ENCODE measurements at places on chromosomes 1 and 21. TPM values are rescaled to one million over a fixed set of nuclear protein-coding genes. Genes with fewer than 3 reads are reported as not detected.
A peak's percentile ranks its signal among the peaks of the same experiment; 100 is the strongest.

DNA sequence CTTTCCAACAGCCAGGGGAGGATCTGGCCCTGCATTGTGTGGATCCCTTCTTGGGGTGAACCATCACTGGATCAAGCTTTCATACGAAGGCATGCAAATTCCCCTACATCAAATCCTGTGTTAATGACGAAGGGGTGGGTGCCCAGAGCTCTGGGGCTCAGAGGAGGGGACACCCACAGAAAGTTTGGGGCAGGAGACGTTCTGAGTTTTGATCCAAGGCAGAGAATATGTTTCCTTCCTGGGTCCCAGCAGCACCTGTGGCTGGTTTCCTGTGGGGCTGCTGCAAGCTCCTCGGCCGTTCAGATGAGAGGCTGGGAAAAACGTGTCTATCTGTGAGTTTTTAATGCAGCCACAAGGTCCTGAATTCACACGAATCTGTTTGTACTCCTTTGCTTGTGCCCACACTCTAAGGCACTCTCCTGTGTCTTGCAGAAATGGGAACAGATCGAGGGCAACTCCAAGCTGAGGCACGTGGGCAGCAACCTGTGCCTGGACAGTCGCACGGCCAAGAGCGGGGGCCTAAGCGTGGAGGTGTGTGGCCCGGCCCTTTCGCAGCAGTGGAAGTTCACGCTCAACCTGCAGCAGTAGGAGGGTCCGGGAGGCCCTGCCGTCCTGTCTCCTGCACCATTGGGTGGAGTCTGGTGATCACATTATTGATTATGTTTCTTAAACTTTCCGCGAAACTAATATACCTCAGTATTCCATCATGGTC lies 147.1 kb downstream of the PGBD5 start:
- DNase-seq, result no peak

Gene ZNF362
- 15.8 TPM for total RNA-seq

DNA sequence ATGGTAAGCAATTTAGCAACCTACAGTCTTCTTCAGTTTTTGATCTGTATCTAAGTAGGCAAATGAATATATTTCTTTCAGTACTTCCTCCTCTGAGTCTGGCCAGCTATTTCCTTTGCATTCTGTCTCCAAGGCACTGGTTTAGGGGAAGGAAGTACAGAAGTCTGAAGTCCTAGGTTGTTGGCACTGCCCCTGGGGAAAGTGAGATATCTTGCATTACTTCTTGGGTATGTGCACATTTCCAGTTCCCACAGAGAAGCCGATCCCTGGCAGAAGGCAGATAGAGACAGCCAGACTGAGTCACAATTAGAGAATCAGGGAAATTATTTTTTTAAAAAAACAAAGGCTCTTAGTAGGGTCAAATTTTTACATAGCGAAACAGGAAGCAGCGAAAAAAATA lies 98.8 kb downstream of the RASAL2 start:
- DNase-seq, result peak; percentile 96

GRCh38 chr1:93686504-93687250 lies 5.0 kb upstream of the BCAR3 start:
- no peak for DNase-seq

GRCh38 chr1:183209533-183210158 lies 23.6 kb downstream of the LAMC2 start:
- peak; percentile 96 for DNase-seq

GRCh38 chr1:38507563-38507962 lies 352.0 kb downstream of the RRAGC start:
- no peak for DNase-seq

DNA sequence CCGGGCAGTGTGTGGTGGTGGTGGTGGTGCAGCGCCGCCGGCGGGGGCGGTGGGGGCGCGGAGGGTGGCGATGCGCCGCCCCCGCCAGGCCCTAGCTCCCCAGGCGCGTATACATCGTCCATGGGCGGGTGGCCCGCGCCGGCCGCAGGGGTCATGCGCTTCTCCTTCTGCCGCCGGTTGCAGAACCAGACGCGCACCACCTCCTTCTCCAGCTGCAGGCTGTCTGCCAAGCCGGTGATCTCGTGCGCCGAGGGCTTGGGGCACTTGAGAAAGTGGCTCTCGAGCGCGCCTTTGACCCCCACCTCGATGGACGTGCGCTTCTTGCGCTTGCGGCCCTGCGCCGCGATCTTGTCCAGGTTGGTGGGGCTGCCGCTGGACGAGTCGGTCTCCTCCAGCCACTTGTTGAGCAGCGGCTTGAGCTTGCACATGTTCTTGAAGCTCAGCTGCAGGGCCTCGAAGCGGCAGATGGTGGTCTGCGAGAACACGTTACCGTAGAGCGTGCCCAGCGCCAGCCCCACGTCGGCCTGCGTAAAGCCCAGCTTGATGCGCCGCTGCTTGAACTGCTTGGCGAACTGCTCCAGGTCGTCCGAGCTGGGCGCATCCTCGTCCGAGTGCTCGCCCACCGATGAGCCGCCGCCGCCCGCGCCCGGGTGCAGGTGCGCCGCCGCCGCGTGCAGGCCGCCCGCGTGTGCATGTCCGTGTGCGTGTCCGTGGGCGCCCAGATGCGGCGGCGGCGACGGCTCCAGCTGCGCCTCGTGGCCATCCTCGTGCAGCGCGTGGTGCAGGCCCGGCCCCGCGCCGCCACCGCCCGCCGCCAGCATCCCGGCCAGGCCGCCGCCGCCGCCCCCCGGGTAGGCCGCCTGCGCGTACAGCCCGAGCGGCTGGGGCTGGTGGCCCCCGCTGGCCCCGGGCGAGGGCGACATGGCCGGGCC lies 926 bp downstream of the POU3F1 start:
- DNase-seq, result no peak

- DNase-seq, result no peak
These were observed 73.3 kb downstream of the EVI5 start for GRCh38 chr1:92711473-92712165.

- DNase-seq, result no peak
These were observed 7.1 kb downstream of the MEX3A start for GRCh38 chr1:156075162-156075561.

Measured in MCF 10A (cell line).